Effector memory CD4-positive, alpha-beta T cell (primary cell): ENCODE measurements at places on chromosomes 16 and 17.

DNA sequence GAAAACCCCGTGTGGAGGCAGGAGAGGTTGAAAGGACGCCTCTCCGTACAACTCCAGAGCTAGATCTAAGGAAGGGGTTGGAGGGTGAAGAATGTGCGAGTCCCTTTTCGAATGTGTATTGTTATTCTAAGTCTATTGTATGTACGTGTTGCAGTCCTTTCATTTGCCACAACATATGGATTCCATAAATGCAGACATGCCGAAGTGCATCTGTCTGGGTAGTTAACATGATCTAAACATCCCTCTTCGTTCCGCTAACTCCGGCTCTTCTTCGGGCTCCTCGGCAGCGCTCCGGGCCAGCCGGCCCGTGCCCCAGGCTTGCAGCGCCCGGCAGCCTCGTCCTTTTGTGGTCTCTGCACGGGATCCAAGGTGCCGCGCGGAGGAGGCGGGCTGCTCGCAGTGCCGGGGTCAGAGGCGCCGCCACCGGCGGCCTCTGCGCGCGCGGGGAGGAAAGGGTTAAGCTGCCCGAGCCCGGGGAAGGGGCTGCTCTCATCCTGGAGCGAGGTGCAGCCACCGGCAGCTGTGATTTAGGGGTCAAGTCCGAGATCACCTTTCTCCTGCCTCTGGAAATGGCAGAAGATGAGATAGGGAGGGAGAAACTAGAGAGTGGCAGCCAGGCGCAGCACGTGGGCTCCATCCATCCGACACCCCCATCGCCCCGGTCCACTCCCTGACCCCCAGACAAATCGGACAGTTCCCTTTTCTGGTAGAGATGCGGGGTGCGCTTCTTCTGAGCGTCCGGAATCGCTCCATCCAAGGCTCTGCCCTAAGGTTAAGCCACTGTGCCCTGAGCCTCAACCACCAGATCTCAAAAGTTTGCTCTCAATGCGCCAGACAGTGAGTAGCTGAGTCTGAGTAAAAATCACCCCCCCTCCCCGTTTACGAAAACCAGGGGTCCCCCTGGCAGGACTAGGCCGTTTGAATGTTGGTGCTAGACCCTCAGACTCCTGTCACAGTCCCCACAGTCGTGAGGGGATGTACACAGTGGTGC, 15.1 kb upstream of the ZFHX3 start:
- DNase-seq = no peak

DNA sequence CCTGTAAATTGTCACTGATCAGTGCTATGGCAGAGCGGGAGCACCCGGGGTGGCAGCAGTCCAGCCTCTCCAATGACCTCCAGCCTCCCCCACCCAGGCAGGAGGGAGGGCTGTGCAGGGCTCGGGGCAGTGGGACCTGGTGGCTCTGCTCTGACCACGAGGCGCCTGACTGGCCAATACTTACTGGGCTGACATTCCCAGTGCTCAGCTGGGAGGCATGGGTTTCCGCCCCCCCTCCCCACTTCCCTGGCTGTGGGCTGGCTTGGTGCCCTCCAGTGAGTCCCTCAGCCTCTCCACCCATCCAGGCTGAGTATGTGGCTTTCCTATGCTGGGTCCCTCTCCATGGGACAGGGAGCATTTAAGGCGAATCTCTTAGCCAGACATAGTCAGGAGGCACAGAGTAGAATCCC, 2.7 kb downstream of the SOCS3 start:
- no peak for DNase-seq

- DNase-seq = no peak
These were observed 13.9 kb upstream of the ADGRG1 start for GRCh38 chr16:57614536-57614935.

DNA sequence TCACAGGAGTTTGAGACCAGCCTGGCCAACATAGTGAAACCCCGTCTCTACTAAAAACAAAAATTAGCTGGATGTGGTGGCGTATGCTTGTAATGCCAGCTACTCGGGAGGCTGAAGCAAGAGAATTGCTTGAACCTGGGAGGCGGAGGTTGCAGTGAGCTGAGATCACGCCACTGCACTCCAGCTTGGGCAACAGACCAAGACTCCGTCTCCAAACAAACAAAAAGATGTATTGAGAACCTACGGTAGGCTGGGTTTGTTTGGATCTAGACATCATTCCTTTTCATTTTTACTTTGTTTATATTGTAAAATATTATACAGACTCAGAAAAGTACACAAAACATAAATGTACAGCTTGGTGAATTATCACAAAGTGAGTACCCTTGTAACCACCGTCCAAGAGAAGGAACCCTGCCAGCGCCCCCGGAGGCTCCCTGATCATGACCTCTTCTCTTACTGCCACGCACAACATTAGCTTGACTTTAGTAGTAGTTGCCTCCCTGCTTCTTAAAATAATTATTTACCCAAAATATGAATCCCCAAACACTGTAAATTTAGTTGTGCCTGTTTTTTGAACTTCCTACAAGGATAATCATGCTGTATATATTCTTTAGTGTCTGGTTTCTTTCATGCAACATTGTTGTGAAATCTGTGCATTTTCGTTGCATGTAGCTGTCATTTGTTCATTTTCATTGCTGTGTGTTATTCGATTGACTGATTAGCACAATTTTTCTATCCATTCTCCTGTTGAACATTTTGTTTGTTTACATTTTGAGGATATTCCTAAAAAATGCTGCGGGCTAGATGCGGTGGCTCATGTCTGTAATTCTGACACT, 56.5 kb downstream of the KSR1 start:
- no peak for DNase-seq

DNA sequence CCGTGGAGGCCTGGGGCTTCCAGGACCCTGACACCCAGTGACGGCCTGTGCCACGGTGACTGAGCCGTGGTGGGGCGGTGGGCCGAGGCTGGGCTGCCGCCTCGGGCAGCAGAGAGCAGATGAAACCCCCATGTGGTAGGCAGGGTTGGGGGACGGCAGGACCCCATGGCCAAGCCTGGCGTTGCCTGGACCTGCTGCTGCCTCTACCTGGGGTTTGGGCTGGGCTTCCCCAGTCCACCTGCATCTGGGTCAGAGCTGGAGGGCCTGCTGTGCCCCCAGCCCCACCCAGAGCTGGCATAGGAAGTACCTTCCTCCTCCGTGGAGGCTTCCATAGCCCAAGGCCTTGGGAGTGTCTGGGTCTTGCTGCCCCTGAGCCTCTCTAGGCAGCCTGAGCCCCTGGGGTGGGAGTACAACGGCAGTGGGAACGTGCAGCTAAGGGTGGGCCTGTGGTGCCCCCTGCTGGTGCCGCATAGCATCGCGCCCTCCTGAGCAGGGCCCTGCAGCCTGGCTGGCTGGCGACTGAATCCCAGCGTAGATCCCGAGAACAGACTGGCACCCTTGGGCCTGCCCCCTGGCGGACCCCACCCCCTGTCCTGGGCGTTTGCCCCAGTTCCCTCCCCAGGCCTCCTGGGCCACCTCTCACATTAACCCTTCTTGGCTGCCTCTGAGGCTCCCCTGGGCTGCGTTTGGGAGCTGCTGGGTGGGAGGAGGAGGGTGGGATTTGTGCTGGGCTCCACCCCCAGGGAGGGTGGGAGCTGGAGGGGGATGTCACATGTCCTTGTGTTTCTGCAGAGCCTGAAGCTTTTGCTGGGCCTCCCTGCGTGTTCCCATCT, 12.6 kb upstream of the ATP6V0C start:
- peak; percentile 69 for DNase-seq

- DNase-seq = no peak
These were observed 20.1 kb downstream of the TPSD1 start for GRCh38 chr16:1275791-1276579.

DNA sequence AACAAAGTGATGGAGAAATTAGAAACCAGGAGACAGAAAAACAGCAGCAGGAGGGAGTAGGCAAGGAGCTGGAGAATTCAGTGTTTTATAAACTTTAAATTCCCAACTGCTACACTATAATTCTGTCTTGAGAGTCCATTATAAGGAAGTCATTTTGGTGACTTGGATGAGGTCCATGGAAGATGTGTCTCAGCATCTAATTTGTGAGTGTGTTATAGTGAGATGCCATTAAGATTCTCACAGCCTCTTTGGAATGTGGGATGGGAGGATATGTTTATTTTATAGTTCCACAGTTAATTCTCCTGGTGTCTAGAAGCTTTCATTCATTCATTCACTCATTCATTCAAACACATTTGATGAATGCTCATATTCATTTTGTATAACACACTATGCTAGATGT, 206.0 kb upstream of the MYOCD start:
- DNase-seq = no peak

DNA sequence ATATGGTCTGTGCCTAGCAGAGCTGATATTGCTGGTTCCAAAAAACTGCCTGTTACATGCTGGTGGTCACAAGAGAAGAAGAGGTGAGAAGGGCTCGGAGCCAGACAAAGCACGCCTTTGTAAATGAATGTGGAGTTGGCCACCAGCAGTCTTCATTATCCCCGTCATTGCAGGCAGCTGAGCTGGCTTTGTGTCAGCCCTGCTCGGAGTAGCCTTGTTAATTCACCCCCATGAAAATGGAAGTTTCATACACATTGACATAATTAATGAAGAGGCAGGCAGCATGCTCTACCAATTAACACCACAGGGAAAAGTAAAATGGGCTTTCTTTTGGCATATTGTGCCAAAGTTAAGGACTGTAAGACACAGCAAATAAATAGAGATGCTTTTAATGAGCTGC, 113.7 kb upstream of the RBFOX1 start:
- DNase-seq = no peak

DNA sequence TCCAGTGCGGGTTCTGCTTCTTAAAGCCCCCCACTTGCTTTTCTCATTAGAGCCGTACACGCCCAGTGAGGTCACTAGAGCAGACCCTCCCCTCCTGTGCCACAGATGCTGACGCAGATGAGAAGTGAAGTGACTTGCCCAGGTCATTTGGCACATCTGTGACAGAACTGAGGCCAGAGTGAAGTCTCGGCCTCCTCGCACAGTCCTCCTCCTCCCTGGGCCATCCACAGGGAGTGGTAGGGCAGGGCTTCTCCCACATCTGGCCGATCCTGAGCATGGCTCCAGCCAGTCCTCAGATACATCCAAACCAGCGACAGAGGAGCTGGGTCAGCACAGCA, 15.3 kb upstream of the TBX2 start:
- no peak for DNase-seq

- peak; percentile 27 for DNase-seq
These were observed 67.1 kb downstream of the CLEC18A start for GRCh38 chr16:70018254-70018653.

DNA sequence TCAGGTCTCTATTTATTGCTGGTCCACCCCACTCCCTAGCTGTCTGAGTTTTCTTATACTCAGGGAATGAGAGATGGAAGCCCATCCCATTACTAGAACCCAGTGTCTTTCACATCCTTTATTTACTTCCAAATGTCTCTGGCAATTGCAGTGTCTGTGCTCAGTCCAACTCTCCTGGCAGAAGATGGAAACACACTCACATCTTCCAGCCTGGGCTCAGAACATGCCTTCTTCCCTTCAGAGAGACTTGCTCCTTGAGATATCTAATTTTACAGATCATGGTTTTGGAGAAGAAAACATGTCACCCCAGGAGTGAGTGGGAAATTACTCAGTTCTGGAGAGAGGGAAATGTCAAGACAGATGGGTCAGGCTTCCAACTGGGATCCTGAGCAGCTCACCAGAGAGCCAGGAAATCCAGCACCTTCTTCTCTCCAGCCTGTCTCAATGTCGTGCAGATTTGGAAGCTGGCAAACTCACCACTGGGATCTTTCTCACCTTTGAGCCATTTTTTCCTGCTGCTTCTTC, 494.4 kb downstream of the HS3ST4 start:
- no peak for DNase-seq
